ENCODE measurements at places on chromosomes 12 and 14.

DNA sequence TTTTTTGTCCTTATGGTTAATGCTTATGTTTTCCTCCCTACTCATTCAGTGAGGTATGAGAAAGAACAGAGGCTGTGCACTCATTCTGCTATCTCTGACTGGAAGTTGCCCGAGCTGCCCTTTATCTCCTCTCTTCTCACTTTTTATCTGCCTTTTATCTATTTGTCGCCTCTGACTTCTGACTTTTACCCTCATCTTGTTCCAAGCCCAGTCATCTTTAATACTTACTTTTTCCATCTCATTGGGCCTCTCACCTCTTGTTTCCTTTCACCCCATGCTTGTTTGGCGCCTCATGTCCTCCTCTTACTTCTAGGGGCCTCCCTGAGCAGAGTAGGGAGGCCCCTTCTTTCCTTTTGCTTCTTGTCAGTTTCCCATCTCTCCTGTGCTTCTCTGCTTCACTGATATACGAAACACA lies 50.7 kb downstream of the DIP2B start:
- peak; percentile 18 for DNase-seq

- DNase-seq, result no peak
Measured at GRCh38 chr14:36054353-36055051, 122.0 kb downstream of the PTCSC3 start.

DNA sequence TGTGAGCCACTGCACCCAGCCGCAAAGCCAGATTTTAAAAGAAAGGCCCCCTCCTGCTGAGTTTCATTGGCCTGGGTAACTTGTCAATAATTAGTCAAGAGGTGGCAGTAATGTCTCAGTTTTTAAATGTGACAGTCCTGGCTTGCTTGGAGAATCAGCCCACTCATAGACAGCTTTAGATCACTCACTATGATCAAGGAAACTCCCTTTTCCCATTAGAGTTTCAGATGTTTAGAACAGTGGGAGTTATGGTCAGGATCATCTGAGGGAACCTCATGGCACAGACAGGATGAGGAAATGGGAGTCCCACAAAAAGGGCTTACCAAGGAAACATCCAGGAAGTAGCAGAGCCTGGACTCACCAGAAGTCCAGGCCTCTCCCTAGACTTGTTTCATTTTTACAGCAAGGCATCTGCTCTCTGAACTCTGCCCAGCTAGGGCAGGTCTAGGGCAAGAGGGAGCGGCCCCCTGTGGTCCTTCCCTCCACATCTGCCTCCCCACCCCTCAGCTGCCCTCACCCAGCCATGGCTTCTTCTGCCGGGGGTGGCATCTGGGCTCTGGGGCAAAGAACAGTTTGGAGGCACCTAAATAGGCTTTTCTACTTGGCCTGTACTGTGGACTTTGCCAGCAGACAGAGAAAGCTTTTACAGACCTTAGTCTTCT lies 11.2 kb downstream of the BCL2L14 start:
- no peak for DNase-seq

- no peak for DNase-seq
Measured at GRCh38 chr14:60590991-60591414, 58.3 kb downstream of the SIX1 start.

DNA sequence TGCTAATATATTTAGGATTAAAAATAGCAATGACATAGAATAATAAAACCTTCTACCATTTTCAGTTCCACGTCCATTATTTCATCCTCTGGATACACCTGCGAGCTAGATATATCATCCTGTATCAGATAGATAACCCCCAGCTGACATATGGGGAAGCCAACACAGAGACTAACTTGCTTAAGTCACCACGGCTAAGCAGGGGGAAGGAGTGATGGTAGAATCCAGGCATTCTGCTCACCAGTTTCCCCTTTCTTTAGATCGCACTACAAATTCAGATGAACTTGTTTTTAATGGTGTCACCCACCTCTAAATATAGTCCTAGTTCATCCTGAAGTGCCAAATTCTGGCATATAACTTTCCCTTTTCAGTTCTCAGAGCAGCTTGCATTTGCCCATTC lies 110.1 kb downstream of the TXNDC16 start:
- no peak for DNase-seq

GRCh38 chr12:3224530-3224903 lies 147.3 kb downstream of the TSPAN9 start:
- no peak for DNase-seq

DNA sequence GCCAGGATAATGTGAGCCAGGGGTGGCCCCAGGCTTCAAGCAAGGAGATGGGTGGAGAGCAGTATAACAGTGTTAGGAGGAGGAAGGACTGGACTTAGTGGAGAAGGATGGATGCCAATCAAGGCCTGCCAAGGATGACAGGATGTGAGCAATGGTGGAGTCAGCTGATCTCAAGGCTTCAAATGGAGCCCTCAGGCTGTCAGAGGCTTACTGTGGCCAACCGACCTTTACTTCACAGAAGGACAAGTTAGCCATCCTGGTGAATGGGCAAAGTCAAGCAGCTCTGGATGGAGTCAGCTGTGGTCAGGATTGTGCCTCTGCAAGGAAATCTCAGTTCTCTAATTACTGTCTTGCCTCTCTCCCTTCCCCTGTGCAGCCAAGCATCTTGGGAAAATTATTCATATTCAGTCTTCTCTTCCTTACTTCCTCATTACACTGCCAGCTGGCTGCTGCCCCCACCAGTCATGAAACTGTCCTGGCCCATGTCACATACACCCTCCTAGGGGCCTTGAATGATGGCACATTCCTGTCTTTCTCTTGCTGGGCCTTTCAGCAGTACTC lies 7.6 kb upstream of the STAT6 start:
- no peak for DNase-seq

Measured in activated CD4-positive, alpha-beta T cell treated with anti-CD3 and anti-CD28 coated beads for 24 hours (primary cell).